ENCODE measurements at places on chromosomes 6 and 20.

DNA sequence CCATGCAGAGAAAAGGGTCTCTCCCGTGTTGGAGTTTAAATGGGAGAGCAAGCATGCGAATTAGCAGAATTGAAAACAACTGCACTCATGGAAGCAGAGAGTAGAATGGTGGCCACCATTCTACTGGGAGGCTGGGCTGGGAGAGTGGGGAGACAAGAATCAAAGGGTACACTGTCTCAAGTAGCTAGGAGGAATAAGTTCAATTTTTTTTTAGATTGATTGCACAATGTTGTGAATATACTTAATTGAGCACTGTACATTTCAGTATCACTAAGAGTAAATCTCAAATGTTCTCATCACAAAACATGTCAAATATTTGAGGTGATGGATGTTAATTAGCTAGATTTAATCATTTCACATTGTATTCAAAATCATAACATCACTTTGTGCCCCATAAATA lies 34.6 kb upstream of the FAM50B start:
- no peak for DNase-seq

- DNase-seq: no peak
Observed at GRCh38 chr20:1375515-1375914, 17.3 kb downstream of the FKBP1A start.

- no peak for DNase-seq
Observed at GRCh38 chr6:105452924-105453756, 50.3 kb upstream of the PREP start.

DNA sequence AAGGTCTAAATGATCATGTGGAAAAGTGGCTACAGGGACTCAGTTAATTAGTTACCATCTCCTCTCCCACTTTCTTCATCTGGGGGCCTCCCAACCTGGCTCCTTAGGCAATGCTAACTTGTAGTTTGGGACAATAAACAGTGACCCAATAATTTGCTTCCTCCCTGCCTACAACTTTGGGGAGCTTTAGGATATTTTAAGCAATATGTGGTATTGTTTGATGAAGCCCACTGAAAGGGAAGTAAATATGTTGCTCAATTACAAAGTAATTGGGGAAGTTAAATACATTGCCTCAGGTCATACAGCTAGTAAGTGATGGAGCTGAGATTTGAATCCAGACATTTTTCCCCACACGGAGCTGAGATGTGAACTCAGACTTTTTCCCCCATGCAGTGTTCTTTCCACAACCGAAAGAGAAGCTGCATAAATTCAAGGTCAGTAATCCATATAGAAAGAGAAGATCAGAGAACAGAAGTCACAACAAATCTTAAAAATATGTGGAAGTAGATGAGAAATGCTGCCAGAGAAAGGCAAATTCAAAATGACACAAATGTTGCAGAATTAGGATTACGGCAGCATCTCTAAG lies 26.6 kb downstream of the ZHX3 start:
- DNase-seq: no peak

DNA sequence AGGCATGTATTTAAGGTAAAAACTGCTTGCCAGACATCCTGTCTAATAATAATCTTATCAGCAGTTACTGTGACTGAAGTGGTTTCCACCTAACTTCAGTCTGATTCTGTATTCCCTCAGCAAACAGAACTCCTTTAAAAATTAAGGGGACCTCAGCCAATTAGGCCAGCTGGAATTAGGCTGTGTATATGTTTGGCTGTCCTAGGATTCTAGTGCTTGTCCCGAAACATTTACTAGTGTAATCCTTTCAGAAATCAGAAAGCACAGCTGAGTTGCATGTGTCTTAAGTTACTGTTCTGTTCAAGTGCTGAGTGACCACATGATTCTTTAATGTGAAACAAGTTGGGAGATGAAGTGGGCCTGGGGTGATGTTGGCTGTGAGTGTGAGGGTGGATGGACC lies 120.9 kb upstream of the SUPT3H start:
- DNase-seq: no peak

DNA sequence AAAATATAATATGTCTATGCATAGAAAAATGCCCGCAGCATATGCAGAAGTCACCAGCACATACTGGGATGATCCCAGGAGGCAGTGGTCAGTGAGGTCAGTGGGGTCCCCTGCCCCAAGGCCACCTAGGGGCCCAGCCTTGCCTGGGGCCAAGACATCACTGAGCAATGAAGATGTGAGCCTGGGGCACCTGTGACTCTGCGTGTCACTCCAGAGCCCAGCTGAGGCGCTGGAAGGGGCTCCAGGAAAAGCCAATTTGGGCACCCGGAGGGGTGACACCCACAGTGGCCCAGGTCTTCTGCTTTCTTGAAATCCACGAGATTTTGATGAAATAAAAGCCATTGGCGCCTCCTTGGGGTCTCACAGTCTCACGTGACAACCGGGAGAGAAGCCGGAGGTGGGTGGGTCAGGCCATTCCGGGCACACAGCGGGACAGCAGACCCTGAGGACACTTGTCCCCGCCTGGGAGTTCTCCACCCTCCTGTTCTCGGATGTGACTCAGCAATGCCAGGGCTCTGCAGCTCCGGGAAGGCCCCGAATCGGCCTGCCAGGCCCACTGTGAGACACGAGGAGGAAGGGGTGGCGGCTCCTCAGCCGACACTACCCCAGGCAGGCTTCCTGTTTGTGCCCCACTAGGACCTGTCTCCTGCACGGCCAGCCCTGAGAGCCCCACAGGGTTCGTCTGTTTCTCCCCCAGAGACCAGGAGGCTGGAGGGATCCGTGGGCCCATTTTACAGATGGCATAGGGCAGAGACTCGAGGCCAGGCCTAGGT lies 24.4 kb upstream of the SLCO4A1 start:
- no peak for DNase-seq

GRCh38 chr6:7172649-7173048 lies 64.9 kb downstream of the RREB1 start:
- no peak for DNase-seq

DNA sequence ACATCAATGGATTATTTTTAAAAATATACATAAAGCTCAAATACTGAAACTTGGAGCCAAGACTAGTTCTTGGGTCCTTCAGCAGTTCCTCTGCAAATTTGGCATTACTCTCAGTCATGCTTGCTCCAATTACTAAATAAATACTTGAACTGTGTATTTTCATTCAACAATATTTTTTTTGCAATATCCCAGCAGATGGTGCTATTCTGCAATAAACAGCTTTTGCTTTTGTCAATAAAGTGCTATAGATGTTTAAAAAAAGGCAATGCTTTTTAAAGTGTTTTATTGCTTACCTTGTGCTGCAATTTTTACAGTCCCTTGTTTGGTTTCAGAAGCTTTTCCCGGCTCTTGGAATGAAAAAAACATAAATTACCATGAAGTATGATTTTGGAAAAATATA lies 243.4 kb downstream of the TRDN start:
- DNase-seq: no peak

DNA sequence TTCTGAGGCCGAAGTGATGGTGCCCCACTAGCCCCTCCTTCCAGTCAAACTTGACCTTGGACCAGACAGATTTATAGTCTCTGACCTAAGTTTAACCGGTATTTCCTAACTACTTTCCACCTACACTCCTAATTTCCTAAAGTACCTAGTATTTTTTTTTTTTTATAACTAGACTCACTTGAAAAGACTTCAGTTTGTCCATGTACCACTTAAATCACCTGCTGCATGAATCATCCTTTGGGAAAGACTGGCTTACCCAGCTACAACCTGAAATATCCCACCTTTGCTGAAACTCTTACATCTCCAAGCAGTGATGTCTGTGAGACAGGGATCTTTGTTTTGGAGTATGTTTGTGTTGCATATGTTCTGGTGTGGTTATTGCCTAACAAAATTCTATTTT lies 71.1 kb downstream of the ZDHHC14 start:
- DNase-seq: no peak

GRCh38 chr20:43690943-43691598 lies 24.2 kb downstream of the MYBL2 start:
- no peak for DNase-seq

DNA sequence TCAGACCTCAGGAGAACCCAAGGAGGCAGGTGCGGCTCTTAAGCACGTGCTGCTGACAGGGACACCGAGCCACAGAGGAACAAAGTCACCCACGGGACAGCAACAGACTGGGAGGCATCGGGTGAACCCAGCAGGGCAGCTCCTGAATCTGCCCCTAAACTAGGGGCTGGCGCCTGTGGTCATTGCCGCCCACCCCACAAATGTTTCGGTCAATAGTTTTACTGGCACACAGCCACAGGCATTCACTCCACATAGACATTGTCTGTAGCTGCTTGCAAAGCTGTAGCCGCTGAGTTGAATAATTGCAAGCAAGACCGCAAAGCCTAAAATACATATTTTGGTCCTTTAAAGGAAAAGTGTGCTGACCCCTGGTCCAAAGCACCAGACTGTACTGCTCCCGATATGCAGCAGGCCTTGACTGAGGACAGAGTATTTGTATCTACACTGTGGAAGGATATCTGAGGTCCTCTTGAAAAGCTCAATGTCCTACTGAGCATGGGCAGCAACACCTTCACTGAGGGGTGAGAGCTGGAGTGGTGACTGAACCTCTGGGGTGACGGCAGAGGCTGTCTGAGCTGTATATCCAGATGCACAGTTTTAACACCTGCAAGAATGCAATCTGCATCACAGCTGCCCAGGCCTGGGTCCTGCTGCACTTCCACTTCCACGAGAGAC lies 310.3 kb downstream of the THBS2 start:
- no peak for DNase-seq

- DNase-seq: no peak
Observed at GRCh38 chr6:138434925-138435324, 30.9 kb downstream of the HEBP2 start.

- DNase-seq: no peak
Observed at GRCh38 chr6:100099189-100100074, 105.4 kb upstream of the MCHR2 start.

DNA sequence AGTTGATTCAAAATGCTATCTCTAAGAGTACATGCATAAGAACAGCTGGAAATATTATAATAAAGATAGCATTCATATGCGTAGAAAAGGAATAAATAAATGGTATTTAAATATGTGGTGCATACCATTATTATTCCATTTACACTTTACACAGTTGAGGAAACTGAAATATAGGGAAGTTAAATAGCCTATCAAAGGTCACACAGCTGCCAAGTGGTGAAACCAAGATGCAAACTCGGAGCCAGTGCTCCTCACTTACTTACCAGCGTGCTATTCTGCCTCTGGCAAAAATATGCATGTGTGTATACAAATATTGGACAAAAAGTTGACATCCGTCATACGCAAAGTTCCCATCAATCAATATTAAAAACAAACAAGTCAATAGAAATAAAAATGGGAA lies 22.3 kb upstream of the ANKEF1 start:
- no peak for DNase-seq

DNA sequence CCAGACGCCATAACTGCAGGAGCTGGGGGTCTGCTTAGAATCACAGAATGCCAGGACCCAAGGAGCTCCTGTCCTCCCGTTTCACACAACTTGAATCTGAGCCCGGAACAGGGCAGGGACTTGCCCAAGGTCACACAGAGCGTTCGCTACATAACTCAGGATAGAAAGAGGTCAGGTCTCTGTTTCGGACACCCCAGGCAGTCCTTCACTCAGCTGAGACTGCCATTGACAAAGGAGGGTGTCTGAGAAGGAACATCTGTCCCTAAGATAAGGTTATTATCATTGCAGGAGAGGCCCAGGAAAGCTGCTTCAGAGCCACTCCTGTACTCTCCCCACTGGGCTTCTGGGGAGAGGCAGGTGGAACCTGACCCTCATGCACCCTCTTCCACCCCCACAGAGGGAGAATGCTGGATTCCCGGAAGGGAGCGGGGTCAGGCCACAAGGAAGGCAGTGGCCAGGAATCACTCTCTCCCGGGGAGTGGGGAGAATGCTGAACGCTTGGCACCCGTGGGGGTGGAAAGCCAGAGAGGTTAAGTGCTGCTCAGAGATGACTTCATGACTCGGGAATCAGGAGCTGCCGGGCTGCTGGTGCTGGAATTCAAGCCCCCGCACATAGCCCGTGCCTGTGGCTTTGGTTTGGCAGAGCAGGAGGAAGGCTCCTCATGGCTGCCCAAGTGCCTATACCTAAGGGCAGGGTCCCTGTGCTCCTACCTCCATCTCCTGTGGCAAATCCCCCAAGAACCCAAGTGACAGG lies 10.7 kb downstream of the SDC4 start:
- no peak for DNase-seq

DNA sequence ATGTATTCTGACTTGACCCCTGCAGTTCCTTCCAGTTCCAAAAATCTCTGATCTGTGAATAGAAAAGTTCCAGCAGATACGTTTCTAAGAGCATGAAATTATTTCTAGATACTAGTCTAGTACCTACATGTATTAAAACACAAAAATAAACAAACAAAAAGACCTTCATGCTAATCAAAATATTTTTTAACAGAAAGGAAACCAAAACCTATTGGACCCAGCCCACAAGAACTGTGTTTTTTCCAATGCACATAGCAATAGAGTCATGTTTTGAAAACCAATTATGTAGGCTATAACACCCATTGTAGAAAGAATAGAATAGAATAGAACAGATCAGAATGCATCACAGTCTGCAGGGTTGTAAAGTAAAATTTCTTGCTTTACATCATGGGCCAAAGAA lies 158.6 kb upstream of the TNFAIP3 start:
- no peak for DNase-seq

DNA sequence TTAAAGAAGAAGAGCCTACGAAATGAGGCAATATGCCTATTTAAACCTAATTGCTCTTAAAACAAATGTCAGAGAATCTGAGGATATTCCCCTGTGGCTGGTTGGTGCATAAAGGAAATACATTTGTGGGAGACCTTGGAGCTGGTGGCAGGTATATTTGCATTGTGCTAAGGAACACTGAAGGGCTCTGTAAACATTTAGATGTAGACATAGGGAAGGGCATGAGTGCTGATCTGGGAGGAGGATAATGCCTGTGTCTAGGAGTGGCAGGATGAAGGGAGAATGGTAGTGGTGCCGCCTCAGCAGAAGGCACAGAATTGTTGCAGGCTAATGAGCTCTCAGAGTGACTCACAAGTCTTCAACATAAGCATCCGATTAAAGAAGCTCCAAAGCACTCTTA lies 85.8 kb downstream of the CD164 start:
- DNase-seq: no peak

GRCh38 chr6:128981716-128982115 lies 98.8 kb downstream of the LAMA2 start:
- no peak for DNase-seq

Measured in C1 segment of cervical spinal cord (tissue), 14 donors.